ENCODE measurements at places on chromosomes 7 and 10. TPM values are rescaled to one million over a fixed set of nuclear protein-coding genes. Genes with fewer than 3 reads are reported as not detected.

The CTAGE8 gene
- total RNA-seq, result not detected

The ZFAND2A gene
- total RNA-seq, result 26.5 TPM

The CACNB2 gene
- not detected for total RNA-seq

The PAPOLB gene
- total RNA-seq, result not detected

The SFRP5 gene
- total RNA-seq, result not detected

The MYOF gene
- total RNA-seq, result 71.6 TPM

The FAM25C gene
- total RNA-seq, result not detected

The IKZF1 gene
- total RNA-seq, result not detected

Measured in G401 (cell line).